ENCODE measurements at places on chromosomes 1 and 21. TPM values are rescaled to one million over a fixed set of nuclear protein-coding genes. Genes with fewer than 3 reads are reported as not detected.

DNA sequence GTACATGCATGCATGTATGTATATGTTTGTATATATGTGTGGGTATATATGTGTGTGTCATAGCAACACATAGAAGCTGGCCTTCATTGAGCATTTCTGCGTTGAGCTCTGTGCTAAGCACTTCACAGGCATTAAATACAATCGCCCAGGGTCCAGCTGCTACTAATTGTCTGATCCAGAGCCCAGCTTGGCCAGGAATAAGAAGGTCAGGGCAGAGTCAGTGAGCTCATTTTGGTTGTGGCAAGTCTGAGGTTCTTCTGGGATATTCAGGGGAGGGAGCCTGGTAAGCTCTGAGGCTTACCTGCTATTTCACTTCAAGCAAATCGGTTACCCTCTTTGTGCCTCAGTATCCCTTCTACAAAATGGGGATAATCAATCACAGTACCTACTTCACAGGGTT lies 59.6 kb downstream of the FOXO6 start:
- DNase-seq: no peak

Gene TMEM50A
- total RNA-seq: 72.5 TPM

Gene UMODL1
- total RNA-seq: not detected

DNA sequence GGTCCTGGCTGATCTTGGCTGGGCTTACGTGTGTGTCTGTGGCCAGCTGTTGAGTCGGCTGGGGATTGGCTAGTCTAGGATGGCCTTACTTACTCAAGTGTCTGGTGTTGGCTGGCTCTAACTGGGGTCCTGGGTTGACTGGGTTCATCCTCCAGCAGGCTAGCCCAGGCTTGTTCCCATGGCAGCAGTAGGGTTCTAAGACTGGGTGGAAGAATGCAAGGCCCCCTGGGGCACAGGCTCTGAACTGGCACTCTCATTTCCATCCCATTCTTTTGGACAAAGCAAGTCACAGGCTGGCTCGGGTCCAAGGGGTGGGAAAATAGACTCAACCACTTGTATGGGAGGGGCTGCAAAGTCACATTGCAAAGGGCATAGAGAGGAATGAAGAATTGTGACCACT lies 7.9 kb upstream of the OPRD1 start:
- no peak for DNase-seq

DNA sequence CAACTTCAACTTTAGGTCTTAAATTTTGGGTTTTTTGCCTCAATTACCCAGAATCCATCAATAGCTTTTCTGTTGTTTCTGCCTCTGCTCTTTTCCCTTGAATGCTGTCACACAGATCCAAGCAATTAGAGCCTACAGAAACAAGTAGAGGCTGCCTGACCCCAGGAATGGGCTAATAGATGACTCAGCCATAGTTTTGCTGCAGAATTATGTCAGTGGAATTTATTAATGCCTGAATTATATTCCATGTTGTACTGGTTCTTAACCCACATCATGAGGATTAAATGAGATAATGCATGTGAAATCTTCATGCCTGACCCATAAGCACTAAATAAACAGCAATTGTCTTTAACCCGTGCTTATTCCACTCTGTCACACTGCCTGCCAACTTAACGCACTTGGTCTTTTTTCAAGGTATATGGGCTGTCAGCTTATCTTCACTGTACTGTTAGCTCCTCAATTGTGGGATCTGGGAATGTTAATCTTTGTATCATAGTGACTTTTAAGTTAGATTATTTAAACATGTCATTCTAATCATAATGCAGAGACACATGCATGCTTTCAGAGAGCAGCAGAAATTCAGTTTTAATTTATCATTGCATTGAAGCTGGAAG lies 213.3 kb downstream of the ROR1 start:
- no peak for DNase-seq

- DNase-seq: no peak
Observed at GRCh38 chr1:150309758-150310508, 11.4 kb upstream of the PRPF3 start.

Gene DCAF6
- total RNA-seq: 42.7 TPM

Gene COL16A1
- total RNA-seq: 2.1 TPM

GRCh38 chr1:177753655-177754054 lies 216.2 kb downstream of the SEC16B start:
- DNase-seq: no peak

GRCh38 chr1:25494952-25495351 lies 48.5 kb upstream of the LDLRAP1 start:
- no peak for DNase-seq

GRCh38 chr1:109947582-109948284 lies 36.8 kb upstream of the AHCYL1 start:
- DNase-seq: no peak

GRCh38 chr1:228098323-228098931 lies 4.7 kb downstream of the C1orf35 start:
- DNase-seq: no peak

DNA sequence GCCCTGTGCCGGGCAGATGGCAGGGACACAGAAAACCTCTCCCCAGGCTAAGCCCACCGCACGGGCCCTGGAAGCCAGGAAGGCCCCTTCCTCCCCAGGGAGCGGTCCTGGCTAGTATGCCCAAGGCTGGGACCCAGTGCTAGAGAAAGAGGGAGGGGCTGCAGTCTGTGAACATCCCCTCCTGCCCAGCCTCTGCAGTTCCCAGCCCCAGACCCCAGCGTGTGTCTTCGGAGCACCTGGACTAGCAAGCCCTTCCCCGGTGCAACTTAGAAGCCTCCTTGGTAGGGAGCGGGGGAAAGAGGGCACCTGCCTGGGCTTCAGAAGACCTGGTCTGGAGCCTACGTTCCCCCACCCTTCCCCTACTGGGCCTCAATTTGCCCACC lies 2.1 kb downstream of the PLEKHG5 start:
- no peak for DNase-seq

DNA sequence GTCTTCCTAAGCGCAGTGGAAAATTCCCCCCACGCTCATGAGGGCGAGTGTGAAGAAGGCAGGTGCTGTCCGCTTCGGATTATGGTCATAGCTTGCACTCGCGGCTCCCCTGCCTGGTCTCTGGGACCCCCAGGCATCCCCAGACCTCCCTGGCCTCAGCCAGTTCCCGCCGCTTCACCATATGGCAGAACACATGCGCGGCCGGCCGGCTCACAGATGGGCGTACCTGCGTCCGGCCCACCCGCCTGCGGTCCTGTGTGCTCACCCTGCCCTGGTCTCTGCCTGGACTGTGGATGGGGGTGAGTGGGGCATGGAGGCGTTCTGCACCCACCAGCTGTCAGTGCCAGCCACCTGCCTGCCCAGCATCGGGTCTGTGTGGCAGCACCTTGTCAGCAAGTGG lies 34.1 kb downstream of the PRKCZ start:
- DNase-seq: no peak

Measured in progenitor cell of endocrine pancreas (in vitro differentiated cells).